Neural crest cell (in vitro differentiated cells): ENCODE measurements at places on chromosomes 1 and 21. TPM values are rescaled to one million over a fixed set of nuclear protein-coding genes. Genes with fewer than 3 reads are reported as not detected.

Gene DMRTA2
- total RNA-seq = 0.18 TPM in 1 of 2 replicates, not detected in the other

Gene GPR37L1
- total RNA-seq = 0.05 TPM in 1 of 2 replicates, not detected in the other

Gene OR2T29
- not detected in 2 replicates for total RNA-seq

DNA sequence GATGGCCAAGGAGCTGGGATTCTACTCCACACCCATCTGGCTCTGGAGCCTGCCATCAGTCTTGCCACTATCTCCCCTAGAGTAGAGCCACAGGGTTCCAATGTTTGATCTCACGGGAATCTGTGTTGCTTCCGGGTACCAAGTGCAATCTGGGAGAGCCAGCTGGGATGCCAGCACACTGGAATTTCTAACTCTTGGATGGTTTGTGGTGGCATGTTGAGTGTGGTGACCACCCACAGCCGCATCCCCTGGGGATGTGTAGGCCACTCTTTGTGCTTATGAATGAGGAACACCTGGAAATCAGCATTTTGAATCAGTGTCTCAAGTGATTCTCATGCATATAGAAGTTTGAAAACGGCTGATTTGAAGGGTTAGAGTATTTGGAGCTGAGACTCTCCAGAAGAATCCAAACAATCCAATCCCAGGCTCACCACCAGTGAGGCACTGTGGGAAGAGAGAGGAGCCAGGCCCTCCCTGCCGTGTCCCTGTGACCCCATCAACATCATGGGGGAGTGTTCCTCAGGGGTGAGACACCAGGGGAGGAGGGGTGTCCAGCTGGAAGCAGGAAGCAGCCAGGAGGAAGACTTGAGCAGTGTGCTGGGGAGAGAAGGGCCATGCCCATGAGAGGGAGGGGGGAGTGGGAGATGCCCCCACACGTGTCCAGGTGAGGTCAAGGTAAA lies 13.4 kb downstream of the FBLIM1 start:
- DNase-seq = no peak

GRCh38 chr1:87182611-87183010 lies 146.1 kb upstream of the LMO4 start:
- no peak for DNase-seq
